Fibroblast of skin of abdomen (primary cell): ENCODE measurements at places on chromosomes 5 and 9.

DNA sequence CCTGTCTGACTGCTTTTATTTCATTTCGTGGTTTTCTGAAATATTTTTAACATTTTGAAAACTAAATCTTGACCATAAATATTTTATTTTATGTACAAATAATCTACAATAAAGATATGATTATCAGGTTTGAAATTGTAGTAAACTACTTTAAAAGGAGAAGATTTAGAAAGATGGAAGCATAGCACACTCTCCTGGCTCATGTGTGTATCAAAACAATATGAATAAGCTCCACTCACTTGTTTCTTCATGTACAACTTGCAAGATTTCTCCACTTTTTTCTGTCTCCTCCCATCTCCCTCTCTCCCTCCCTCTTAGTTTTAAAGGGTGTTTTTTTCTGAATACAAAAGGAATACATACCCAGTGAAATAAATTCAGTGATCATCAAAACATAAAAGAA is 15.4 kb upstream of the VPS13A start:
- DNase-seq, result no peak

GRCh38 chr9:86731511-86732063 is 215.7 kb downstream of the GAS1 start:
- peak; percentile 65 for DNase-seq

- DNase-seq, result no peak
Measured at GRCh38 chr9:14722391-14723035, at the start of gene CER1. CER1 (minus strand) TSS chr9:14722733; CDS start chr9:14722672, 61 bp downstream.

- DNase-seq, result no peak
Measured at GRCh38 chr5:54081415-54081814, 229.0 kb downstream of the ARL15 start.

- peak; percentile 55 for DNase-seq
Measured at GRCh38 chr9:113888336-113888735, 12.2 kb downstream of the ZNF618 start.

GRCh38 chr9:76738402-76738801 is 25.8 kb upstream of the PCA3 start:
- no peak for DNase-seq

DNA sequence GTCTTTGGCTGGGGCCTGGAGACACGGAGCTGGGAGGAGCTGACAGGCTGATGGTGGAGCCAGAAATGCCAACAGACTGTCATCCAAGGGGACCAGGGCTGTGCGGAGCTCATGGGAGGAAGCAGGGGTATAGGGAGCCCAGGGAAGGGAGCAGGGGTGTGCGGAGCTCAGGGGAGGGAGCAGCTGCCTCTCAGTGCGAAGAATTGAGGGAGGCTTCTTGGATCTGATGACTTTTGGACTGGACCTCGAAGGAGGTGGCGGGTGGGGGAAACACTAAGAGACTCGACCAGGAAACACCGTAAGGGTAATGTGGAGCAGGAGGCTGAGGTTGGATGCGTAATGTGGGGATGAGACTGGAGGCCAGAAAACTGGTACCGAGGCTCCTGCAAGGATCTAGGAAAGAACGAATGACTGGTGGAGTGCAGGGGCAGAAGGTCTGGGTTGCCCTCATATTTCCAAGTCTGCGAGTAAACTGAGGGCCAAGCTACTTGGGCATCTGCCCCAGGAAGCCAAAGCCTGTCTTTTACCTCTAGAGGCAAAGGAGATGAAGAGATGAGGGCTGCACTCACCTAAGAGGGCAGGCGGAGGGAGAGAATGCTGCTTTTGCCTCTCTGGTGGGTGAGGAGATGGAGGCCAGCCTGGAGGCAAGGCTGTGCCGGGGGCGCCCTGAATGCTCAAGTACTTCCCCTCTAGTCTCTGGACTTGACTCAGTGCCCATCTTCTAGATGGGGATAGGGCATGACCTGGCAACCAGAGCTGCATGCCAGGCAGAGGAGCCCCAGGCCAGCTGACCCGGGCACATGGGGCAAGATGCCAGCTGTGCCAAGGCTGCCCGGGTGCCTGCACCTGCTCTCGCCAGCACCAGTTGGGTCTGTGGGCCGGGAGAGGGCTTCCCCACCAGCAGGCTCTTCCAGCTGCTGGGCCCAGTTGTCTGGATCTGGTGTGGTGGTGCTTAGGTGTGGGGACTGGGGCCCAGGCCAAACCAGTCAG is 2.3 kb downstream of the PTGS1 start:
- no peak for DNase-seq

DNA sequence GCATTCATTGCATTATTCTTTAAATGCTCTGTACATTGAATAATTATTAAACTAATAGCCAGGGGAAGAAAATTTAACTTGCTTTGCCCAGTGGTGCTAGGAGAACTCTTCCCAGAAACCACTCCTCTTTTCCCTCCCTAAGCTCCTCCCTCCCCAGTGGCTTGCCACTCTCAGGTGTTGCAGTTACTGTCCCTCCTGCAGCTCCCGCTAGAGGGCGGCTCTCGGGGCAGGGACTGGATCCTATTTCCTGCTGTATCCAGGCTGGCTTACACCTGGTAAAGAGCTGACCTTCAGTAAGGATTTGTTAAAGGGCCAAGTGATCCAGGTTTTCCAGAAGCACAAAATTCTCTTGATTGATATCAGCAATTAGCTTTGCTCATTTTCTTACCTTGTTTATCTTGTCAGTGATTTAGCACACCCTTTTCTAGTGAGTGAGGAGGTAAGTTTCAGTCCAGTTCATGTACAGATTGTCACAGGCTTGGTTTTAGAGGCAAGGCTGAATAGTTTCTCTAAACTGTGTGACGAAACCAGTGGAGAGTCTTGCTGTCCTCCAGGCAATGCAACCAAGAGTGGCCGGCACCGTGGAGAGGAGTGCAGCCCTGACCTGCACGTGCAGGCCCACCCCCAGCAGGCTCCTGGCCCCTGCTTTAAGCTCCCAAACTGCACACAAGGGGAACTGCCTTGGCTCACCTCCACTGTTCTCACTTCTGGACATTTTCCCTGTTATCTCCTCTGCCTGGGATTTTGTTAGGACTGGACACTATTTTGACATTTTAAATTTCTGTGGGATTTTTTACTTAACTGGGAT is 423.8 kb downstream of the SPOCK1 start:
- DNase-seq, result peak; percentile 25

GRCh38 chr9:68974901-68975300 is 39.0 kb downstream of the PRKACG start:
- DNase-seq, result no peak

DNA sequence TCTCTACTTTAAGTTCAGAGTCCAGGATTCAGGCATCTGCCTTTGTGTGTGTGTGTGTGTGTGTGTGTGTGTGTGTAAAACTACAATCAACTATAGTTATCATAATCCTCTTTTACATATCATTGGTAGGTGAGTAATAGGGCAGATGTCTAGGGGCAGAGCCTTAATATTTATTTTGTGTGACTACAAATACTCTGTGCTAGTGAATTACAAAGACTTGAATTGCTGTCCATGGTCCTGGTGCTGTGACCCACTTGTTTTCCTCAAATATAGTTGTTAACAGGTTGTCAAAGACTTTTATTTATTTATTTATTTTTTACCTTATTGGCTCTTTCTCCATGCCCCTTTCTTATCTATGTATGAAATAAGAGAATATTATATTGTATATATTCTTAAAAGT is 196.8 kb downstream of the ANXA1 start:
- DNase-seq, result no peak

DNA sequence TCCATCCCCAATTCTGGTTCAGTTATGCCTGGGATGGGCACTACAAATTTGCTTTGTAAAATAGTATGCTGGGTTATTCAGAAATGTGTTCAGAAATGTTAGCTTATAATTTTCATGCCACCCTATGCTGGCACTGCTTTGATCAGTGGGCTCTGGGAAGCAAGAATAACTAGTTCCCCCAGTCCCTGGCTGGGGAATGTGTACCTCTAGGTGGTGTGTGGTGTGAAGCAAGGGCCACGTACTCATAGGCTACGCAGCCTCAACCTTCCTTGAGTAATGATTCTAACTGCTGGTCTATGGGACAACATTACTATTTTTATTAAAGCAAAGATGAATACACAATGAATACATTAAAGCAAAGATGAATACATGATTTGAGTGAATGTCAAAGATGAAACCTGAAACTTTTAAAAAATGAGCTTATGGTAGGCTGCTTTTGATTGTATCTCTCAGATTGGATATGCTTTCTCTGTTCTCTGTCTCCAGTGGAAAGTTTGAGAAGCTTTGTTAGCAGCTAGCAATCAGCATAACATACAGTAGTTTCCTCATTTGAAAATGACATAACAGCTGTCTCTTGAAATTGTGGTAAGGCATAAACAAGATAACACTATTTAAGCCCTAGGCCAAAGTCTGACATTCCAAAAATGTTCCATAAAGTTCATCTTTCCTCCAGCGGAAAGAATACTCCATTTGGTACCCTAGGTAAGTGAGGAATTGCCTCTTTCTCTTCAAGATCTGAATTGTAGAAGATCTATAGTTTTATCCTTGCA is 174.7 kb upstream of the NFIB start:
- no peak for DNase-seq

DNA sequence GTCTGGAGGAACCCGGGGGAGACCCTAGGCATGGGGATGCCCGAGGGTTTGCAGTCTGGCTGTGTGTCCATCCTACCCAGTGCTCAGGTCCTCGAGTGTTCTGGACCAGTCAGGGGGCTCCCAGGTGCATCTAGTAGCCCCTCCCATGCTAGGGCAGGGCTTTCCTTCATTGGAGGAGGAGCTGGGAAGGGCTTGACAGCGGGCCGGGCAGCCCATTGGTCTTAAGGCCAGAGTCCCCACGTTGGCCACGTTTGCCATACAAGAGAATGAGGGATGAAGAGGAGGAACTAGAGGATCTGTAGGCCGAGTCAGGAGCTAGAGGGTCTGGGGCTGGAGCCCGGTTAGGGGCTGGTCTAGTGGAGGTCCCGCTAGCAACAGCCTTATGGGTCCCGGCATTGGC is 37.3 kb upstream of the CTSV start:
- DNase-seq, result no peak

DNA sequence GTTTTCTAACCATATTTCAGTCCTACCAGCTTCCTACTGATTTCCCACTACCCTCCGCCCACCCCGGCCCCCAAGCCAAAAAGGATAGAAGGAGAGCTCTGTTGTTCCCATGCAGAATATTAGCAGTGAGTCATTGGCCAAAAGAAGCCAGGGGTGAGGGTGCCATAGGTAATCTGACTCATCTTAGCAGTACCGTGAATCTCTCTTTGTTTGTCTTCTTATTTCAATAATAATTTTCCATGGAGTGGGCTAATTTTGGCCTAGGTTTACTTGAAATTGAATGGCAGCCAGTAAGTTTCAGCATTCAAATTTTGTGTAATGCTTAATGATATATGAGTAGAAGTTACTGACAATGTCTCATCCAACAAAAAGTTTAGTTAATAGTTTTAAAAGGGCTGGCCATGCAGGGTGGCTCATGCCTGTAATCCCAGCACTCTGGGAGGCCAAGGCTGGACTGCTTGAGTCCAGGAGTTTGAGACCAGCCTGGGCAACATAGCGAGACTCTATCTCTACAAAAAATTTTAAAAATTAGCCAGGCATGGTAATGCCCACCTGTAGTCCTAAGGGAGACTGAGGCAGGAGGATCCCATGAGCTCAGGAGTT is 74.2 kb downstream of the C9orf152 start:
- peak; percentile 64 for DNase-seq

DNA sequence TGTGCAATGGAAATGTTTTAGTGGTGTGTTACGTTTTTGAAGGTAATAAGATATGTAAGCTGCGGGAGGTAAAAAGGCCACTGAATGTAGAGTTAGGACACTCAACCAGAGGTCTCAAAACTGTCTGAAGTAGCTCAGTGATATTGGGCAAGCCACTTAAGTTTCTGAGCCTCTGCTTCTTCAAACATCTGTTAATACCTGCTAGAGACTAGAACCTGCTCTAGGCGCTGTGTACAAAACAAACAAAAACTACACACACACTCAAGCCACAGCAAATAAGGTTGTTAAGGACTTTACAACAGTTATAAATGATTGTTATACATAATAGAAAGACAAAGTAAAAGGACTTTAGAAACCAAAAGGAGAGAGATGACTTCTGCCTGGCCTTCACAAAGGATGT is 24.6 kb upstream of the FAM240B start:
- DNase-seq, result no peak

GRCh38 chr9:73050065-73050816 is 97.4 kb upstream of the ALDH1A1 start:
- peak; percentile 35 for DNase-seq

DNA sequence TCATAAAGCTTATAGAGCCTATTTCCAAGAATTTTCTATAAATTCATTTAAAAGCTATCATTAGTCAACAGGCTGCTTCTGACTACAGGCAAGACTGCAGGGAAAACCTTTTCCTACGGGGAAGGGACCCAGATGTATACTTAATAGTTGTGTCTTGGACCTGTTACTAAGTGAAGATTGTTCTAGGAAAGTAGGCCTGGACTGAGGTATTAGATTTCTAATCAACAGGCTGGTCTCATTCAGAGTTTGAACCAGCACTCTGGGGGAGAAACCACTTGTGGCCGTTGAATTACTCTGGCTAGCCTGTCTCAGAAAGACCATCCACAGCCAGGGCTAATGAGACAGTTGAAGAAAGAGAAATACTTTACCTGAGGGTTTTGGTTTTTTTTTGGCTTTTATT is 60.0 kb downstream of the IL6ST start:
- no peak for DNase-seq

DNA sequence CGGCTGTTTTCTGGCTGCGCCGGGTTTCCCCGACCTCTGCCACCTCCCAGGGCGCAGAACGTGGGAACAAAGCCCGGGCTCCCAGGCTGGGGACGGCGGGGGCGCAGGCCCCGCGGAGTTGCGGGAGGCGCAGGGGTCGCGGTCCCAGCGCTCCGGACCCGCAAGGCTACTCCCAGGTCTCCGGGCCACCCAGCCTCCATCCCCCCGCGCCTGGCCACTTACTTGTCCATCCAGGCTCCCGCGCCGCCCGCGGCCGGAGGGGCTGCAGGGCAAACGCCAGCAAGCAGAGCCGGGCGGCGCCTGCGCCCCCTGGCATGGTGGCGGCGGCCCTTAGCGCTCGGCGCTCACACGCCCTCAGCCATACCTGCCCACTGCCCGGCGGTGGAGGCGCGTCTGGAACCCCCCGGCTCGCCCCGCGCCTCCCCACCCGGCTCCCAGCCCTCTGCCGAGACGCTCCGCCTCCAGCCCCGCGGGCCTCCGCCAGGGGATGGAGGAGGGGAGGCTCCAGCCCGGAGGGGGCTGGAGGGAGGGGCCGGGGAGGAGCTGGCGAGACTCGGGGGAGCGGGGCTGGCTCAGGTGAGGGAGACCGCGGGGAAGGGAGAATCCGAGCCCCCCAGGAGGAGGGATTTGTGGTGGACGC is at the start of gene ADAM19:
ADAM19 (minus strand) TSS at position 395 of the 640 bp plus-strand sequence; CDS start at position 316, 79 bp downstream.
- peak; percentile 80 for DNase-seq

DNA sequence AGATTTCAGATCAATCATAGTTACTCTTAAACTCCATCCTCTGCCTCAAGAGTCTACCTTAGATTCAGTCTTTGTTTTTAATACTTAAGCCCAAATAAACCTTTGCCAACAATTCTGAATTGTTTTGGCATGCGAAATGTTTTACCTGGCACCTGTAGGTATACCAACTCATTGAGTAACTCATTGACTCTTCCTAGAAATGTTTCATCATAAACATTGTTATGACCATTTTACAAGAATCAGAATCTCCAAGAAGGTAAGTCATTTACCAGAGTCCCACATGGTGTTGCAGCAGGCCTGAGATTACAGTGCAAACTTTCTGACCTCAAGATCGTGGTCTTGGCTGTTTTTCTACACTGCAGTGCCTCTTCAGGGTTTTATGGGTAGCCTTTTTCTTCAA is 750.4 kb downstream of the BRINP1 start:
- no peak for DNase-seq

GRCh38 chr5:120446068-120446492 is 18.0 kb upstream of the PRR16 start:
- peak; percentile 91 for DNase-seq
